Effector memory CD8-positive, alpha-beta T cell (primary cell): ENCODE measurements at places on chromosomes 7 and 10.

GRCh38 chr10:42969147-42969546 is 107.7 kb upstream of the RET start:
- DNase-seq = no peak

DNA sequence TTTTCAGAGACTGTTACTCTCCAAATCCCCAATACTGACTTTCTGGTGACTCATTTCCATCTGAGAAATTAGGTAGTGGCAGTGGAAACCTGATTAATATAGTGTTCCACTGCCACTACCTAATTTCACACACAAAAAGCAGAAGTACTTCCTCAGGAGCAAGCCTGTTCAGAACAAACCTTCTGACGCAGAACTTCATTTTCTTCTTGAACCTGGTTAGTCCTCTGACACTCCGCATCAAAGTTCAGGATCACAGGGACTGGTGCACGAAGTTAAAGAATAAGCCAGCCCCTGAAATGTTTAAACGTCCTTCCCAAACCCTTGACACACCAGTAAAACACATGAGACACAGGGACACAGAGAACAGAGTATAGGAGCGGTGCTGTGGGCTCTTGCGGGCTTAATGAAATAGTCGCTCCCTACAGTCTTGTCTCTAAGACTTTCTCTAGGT is 4.4 kb downstream of the WDR91 start:
- no peak for DNase-seq

DNA sequence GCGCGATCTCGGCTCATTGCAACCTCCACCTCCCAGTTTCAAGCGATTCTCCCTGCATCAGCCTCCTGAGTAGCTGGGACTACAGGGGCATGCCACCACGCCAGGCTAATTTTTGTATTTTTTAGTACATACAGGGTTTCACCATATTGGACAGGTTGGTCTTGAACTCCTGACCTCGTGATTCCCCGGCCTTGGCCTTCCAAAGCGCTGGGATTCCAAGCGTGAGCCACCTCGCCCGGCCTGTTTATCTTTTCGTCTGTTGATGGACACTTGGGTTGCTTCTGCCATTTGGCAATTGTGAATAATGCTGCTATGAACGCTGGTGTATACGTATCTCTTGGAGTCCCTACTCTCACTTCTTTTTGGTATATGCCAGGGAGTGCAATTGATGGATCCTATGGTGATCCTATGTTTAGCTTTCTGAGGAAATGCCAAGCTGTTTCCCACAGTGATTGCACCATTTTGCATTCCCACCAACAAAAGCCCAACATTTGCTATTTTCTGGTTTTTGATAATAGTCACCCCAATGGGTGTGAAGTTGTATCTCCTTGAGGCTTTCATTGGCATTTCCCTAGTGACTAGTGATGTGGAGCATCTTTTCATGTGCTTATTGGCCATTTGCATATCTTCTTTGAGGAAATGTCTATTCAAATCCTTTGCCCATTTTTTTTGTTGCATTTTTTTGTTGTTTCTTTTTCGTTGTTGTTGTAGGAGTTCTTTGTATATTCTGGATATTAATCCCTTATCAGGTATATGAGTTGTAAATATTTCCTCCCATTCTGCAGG is 3.5 kb downstream of the ANTXRL start:
- DNase-seq = no peak

DNA sequence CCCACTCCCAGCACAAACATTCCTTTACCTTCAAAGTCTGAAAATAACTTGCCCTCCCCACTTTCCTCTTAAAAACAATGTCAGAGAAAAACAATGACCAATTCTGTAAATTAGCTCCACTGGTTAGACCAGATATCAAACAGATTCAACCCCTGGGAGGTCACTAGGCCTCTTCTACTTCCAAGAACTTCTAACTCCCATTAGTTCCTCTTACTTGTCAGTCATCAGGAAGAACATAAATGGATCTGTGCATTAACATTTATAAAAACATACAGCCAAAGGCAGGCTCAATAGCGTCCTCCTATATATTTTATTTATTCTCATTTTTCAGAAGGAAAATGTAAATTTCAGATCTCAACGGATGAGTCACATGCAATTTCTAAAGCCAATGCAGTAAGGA is 2.2 kb downstream of the ELAPOR2 start:
- no peak for DNase-seq

GRCh38 chr7:13411636-13412035 is 577.8 kb downstream of the ETV1 start:
- DNase-seq = no peak
